ENCODE measurements at places on chromosomes 13 and 19.

- DNase-seq: no peak
Observed at GRCh38 chr13:23956106-23956505, 58.8 kb upstream of the C1QTNF9B start.

DNA sequence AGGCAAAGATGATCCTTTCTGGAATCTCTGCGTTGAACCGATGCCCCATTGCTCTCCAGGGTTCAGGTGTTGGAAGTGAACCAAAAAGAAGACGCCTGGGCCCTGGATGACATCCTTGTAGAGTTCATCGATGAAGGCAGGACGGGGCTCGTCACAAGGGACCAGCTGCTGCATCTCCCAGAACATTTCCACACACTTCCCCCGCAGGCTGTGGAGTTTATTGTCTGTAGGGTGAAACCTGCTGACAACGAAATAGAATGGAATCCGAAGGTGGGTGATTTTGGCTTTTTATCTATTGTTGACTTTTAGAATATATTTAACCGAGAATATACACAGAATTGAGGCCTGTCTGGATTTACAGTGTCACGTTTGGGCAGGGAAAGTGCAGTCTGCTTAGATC, 58.4 kb downstream of the SLC7A9 start:
- DNase-seq: no peak

GRCh38 chr13:113304121-113304520, 7.1 kb downstream of the LAMP1 start:
- DNase-seq: no peak

DNA sequence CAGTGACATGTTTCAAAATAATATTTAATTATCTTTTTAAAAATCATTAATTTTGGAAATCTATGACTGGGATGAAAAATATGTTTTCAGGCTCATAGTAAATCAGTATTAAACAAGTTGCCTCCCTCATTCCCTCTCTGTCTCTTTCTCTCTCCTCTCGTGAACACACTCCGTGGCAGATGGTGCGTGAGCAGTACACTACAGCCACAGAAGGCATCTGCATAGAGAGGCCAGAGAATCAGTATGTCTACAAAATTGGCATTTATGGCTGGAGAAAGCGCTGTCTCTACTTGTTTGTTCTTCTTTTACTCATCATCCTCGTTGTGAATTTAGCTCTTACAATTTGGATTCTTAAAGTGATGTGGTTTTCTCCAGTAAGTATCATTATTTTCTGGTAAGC, 22.7 kb downstream of the SGCG start:
- DNase-seq: no peak

DNA sequence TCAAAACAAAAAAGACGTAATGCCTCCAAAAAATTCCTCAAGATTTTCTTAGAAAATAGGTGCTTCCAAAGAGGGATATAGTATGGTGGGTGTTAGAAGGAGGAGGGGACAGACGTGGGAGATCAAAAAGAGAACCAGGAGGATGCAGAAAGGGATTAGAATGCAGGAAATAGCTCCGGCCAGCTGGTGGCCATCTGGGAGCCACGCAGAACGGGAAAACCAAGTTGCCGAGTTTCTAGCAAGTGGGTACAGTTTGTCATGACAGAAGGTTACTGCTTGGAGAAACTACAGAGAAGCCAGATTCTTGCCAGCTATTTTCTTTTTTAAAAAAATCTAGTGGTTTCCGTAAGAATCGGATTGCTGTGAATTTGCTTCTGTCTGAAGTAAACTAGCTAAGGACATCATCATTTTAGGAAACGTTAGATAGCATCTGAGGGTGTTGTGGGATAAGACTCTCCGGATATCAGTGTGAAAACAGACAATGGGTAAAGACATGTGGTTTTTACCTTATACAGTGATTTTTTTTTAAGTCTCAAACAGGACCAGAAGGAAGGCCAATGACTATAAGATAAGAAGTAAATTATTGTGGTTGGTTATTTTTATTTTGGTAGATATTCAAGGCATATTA, 104.9 kb downstream of the HSPH1 start:
- no peak for DNase-seq

DNA sequence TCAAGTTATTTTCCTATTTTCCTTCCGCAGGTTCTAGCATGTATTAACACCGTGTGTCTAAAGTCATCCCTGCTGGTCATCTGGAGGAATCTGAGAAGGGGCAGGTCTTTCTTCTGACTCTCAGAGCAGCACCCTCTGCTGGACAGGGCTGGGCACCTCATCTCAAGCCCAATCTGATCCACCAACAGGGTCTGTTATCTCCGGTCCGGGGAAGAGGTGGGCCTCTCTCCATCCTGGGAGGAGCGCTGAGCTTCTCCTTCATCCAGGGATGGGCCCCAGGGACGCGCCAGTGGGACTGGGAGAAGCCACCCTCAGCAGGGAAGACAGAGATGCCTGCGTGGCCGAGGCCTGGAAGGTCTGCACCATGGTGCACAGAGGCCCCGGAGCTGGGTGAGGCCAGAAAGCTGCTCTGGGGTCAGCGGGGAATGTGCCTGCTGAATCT, 26.0 kb upstream of the ZNF331 start:
- DNase-seq: no peak

GRCh38 chr13:68232351-68233130, 1002.4 kb upstream of the PCDH9 start:
- no peak for DNase-seq

DNA sequence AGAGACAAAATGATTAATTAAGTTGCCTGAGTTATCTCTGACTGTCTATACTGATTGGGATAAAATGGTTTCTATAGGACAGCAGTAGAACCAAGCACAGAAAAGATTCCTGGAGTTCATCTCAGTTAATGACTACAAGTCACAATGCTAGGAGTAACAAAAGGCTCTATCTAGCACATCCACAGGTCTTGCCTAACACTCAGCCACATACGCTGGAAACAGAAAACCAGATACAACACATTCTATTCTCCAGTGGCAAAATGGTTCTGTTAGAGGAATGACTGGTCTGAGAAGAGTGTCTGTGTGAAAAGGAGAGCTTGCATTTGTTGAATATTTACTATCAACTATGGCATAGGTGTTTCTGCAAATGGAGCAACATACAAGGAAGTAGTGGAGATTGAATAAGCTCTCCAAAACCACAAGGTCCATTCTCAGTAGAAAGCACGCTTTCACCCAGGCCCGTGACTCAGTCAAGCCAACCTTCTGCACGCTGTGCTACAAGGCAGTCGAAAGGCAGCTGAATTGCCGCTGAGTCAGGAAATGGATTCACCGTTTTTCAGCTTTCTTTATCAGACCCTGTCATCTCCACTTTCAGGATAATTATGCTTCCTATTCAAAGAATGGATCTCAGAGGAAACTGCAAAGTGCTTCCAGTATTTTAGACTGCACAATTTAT, 761.5 kb downstream of the EFNB2 start:
- DNase-seq: no peak

GRCh38 chr19:47661161-47661560, 52.1 kb upstream of the EHD2 start:
- no peak for DNase-seq

DNA sequence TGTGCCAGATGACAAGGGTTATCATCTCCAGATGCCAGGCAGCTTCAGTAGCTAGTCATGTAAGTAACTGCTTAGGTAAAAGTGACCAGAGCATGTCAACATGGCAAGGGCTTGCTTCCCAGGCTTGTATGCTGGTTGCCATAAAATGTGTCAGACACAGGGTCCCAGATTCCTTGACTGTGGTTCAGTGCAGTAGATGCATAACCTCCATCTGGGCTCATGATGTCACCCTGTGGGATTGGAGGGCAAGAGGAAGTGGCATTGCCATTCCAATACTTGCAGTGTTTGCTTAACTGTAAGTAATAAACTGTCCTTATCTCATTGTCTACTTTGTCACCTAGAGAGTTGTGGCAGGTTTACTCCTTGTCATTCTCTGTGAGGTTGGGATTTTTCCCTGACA, 226.8 kb downstream of the PCDH17 start:
- DNase-seq: no peak

DNA sequence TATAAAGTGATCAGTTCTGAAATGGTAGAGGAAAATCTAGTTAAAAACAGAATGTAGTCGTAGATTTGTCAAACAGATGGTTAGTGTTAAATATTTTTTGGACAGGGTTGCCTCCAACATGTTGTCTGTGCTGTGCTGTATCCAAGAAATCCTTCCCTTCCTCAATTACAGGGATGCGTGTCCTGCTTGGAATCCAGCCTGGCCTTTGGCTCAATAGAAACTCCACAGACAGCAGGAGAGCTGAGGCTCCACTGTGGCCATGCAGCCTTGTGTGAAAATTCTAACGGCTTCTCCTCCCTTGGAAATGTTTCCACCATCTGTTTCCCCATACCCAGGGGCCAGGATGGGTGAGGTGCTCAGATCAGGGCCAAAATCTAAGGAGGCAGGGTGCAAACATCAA, 67.7 kb upstream of the USP29 start:
- DNase-seq: no peak

- DNase-seq: no peak
Observed at GRCh38 chr19:13983213-13983889, 22.8 kb downstream of the RFX1 start.

GRCh38 chr13:27854606-27855005, 62.3 kb downstream of the GSX1 start:
- no peak for DNase-seq

DNA sequence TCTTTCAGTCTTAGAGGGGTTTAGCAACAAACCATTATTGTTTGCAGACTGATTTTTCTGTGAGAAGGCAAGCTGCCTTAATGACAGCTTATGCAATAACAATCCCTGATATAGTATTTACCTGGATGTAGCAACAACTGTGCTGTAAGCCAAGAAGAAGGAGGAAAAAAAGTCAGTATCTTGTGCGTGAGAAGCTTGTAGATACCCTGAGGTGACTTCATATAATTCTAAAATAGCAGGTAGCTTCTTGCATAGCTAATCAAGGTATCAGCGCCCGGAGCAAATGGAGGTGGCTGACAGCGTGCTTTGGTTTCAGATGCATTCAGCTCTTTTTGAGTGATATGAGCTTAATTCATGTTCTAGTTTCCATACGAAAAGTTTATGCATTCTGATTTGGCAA, 309.8 kb downstream of the KLF5 start:
- no peak for DNase-seq

DNA sequence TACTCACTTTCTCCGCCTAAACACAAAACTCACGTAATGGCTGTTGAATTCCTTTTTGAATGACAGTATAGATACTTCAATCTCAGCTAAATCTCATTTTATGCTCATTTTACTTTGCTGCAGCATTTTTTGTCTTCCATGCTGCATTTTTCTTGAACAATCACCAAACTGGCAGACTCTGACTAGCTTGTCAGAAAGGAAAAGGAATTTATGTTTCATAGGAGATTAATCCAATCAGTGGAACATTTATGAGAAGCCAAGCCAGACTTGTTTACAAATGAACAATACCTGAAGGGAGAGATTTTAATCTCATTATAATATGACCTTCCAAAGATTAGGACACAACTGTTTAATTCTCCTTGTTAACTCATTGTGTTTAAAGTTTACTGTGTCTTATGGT, 1044.3 kb downstream of the DIAPH3 start:
- no peak for DNase-seq

DNA sequence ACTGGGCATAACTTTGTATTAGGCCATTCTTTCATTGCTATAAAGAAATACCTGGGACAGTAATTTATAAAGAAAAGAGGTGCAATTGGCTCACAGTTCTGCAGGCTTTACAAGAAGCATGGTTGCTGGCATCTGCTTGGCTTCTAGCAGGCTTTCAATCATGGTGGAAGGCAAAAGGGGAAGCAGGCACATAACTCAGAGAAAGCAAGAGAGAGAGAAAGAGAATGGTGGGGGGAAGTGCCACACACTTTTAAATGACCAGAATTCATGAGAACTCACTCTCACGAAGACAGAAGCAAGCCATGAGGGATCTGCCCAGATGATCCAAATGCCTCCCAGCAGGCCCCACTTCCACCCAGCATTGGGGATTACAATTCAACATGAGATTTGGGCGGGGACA, 179.7 kb downstream of the SPRY2 start:
- DNase-seq: no peak

DNA sequence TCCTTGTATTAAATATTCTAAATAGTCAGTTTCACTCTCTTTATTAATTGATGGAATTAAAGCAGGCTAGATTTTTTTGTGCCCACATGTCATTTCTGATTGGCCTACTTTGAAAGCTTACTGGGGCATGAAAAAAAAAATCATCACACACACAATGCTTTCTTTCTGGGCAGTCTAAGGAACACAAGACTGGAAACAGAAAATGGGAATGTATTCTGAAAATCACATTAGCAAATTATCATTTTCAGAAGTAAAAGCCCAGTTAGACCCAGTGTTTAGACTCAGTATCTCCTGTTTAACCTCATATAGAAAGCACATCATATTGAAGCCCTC, 339.4 kb downstream of the SPRY2 start:
- DNase-seq: no peak

DNA sequence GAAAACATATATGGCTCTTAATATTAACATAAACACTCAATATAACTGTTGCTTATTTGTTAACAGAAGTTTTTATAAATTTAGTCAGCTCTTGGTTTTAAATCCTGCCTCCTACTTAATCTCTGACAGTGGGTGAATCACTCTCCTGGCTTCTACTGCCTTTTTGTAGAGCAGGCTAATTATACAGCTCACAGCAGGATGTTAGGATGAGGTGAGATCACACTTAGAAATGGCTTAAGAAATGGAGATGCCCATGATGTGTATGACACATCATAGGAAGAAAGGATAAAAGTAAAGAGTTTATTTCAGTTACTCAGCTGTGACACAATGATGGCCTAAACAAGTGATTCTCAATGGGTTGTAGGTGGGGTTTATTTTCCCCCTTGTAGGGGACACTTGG, 345.6 kb downstream of the SPRY2 start:
- no peak for DNase-seq

DNA sequence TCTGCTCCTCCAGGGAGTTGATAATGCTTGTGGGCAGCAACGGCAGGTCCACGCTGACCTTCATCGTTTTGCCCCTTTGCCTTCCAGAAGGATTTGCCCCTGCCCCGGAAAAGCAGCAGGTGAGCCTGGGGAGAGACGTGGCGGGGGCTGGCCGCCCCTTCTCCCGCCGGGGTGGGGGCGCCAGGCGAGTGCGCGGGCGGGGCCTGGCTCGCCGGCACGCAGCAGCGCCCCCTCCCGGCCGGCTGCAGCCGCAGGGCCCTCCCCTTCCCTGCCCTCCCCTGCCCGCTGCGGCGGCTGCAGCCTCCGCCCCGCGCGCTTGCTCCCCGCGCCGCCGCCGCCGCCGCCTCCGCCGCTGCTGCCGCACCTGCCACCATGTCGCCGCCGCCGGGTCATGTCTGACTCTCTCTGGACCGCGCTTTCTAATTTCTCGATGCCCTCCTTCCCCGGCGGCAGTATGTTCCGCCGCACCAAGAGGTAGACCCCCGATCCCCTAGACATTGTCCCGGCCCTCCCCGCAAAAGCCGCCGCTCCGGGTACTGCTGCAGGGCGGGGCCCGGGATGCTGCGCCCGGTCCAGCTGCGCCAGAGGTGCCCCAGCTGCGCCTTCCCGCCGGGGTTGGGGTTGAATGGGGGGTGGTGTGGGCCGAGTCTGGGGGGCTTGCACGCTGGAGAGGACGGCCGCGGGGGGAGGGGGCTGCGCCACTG, at the start of gene MAST1:
MAST1 (plus strand) TSS at position 334 of the 704 bp plus-strand sequence; CDS start at position 392, 58 bp downstream.
- DNase-seq: no peak

GRCh38 chr13:24500977-24501376, 11.6 kb downstream of the PARP4 start:
- no peak for DNase-seq
